ENCODE measurements at places on chromosomes 12 and 14.

- DNase-seq: no peak
Measured at GRCh38 chr12:47604221-47604873, 101.5 kb downstream of the RPAP3 start.

- DNase-seq: peak; percentile 15
Measured at GRCh38 chr14:32940066-32940651, 1.5 kb downstream of the NPAS3 start.

DNA sequence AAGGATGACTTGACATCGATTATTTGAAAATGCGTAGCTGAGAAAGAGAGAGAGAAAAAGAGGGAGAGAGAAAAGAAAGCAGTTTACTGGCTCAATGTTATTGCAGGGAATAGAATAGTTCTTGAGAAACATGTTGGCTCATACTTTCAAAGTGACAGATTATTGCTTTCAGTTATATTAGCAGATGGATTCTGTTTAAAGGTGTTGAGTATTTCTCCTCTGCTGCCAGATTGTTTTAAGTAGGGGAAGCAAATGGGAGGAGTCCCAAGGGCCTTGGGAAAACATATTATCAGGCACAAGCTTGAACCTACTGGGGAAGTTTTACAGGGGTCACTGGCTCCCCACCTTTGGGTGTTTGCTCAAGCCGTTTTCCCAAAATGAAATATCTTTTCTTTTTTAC is 203.8 kb upstream of the SRRM4 start:
- DNase-seq: no peak

GRCh38 chr14:36944307-36945010 is 227.9 kb downstream of the SLC25A21 start:
- no peak for DNase-seq

DNA sequence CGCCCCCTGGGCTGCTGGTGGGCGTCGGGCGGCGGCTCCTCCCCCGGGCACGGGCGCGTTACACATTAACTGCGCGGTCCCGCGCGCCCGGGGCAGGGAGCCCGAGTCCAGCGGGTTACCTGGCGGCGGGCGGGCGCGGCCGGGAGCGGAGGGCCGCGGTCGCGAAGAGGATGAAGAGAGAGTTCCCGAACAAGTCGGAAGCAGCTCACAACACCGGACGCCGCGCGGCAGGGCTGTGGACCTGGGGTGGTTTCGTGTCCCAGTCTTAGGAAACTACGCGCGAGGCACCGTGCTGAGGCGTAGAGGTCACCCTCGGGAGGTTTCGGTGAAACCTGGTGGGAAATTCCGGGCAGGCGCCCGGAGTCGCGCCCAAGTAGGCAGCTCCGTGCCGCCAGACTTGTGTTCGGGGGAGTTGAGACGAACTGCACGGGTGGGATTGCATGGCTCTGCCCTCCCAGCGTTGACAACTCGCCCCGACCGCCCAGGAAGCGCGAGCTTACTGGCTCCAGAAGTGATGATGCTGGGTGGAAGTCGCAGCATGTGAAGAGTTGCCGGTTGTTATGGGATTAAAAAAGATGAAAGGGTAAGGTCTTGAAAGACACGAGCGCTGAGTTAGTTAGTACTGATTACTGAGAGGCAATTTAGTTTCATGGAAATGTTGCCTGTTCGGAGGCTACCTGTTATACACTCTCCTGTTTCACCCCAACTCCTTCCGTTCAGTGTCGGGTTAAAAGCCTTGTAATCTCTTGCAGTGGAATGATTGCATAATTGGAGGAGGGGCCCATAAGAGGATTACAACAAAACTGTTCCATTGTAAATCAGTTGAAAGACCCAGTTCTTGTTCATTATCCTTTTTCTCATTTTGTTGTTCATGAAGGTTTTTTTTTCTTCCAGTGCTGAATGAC is 879 bp downstream of the RAB3IP start:
- peak; percentile 41 for DNase-seq

DNA sequence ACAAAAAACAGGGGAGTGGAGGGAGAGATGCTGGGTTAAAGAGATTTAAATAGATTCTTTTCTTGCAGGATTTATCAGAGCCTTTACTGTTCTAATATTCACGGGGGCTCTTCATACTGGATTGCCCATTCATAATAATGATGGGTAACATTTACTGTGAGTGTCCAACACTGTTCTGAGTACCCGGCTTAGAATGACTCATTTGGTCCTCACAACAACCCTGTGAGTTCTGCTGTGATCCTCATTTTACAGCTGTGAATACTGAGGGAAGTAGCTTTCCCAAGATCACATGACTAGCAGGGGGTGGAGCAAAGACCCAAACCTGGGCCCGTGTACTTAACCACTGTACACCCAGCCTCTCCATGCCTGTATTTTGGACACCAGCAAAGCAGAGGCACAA is 113.4 kb downstream of the NT5DC3 start:
- DNase-seq: no peak

DNA sequence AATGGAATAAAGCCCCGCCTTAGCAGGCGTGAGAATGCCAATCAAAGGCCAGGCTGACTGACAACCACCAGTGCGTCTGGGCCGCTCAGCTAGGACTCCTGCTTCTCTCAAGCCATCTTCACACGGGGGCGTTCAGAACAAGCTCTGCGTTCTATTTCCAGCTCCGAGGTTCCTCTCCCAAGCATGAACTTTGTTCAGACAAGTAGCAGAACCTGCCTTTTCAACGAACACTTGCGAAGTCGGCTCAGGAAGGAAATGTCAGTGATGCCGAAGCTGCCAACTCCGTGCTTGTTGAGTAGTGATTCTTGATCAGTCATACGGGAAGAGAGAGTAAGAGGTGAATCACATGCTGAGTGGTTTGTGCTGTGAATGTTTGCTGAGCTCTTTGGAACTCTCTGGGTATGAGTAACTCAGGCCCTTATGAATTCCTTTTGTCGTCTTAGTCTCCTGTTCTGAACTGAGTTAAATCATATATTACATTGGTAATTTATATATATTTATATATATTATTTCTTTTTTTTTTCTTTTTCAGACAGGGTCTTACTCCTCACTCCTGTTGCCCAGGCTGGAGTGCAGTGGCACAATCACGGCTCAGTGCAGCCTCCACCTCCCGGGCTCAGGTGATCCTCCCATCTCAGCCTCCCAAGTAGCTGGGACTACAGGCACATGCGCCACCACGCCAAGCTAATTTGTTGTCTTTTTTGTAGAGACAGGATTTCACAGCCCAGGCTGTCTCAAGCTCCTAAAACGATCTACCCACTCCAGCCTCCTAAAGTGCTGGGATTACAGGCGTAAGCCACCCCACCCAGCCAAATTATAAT is 29.4 kb upstream of the BCL7A start:
- no peak for DNase-seq

DNA sequence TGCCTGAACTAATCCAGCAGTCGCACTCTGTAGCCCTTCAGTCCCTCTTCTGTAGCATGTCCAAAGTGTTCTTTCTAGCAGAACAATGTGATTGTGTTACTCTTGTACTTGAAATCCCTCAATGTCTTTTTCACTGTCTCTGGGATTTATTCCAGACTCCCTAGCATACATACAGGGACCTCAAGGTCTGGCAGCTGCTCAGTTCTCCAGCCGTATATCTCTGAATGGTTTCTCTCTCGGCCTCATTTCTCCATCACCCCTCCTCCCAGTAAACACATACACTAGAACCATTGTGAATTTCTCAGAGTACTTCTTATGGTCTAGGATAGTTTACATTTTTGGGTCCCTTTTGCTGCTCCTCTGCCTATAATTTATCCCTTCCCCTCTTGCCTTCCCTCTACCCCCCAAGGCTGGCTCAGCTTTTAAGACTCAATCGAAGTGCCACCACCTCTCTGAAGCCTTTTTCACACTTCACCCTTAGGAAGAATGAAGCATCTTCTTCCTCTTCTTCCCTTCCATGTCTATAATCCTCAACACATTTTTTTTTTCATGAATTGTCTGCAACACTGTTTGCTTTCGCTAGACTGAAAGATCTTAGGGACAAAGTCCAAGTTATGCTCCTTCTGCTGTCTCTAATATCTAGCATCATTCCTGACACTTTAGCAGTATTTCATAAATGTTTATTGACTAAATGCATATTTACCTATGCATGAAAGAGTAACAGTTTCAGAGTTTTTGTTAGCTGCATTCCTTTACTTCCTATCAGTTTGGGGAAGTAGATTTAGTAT is 446.1 kb downstream of the ZFP36L1 start:
- no peak for DNase-seq

DNA sequence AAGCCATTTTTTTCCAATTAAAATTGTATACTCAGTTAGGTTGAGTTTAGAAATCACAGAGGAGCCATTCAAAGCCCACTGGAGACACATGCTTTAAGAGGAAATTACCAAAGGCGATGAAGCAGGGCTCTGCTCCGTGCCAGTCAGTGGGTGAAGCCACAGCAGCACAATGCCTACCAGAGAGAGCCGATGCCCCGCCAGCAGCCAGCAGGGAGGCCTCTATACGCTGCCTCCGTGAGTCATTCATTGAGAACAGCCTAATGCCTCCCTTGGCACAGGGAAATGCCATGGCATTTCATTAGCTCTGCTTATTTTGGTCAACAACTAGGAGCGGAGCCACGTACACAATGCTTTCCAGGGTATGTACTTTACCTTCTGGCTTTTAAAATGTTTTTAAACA is 197.8 kb upstream of the FRMD6 start:
- no peak for DNase-seq

GRCh38 chr12:47079468-47079980 is at the start of the genes AMIGO2 and PCED1B:
Gene AMIGO2, minus strand, starts transcription at chr12:47079959. Its CDS starts 957 bp downstream, at chr12:47079002.
Gene PCED1B, plus strand, starts transcription at chr12:47079621. Its CDS starts 155,443 bp downstream, at chr12:47235064.
- DNase-seq: peak; percentile 65

DNA sequence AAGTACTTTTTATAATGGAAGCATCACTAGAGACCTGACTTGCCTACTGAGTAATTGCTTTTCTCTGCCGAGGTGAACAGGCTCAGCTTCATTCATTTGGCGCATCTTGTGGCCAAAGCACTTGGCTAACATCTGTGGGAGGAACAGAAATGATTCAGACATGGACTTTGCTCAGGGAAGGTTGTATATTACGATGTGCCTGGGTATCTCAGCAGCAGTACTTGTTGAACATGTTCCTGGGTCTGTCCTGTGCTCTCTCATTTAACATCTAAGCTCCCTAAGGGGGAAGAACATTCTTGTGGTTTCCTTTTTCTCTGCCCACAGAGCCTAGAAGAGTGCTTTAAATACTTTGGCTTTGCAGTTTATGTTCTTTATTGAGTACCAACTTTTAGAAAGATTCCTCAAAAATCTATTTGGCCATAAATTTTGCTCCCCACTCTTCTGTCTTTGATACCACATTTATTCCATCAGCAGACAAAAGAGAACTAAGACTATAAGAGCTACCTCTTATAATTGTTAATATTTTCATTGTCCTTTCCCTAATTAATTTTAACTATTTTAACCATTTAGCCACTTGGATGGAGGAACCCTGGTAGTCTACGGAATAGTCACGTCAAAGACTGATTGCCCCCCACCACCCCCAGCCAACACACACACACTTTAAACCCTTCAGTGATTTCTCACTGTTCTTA is 101.2 kb upstream of the EGLN3 start:
- no peak for DNase-seq

GRCh38 chr14:100433428-100433814 is 110.3 kb downstream of the SLC25A47 start:
- no peak for DNase-seq

DNA sequence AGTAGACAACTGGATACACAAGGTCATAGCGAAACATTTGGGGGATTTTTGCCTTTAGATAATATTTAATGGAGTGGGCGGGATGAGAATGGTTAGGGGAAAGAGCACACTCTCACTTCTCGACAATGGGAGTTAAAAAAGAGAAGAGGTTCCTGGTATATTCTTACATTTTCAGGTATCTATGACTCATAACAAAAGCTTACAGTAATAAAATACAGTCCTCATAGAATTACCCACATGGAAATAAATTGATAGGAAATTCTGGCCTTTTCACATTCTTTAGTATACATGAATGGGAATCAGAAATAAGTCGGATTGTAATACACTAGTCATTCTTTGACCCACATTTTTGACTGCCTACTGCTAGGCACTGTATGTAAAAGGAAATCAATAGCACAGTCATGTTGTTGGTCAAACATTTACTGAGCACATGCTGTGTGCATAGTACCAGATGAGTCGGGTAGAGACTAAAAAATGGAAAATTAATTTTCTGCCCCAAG is 8.2 kb upstream of the CRADD start:
- DNase-seq: no peak

GRCh38 chr12:11667171-11667570 is 17.7 kb downstream of the ETV6 start:
- no peak for DNase-seq

DNA sequence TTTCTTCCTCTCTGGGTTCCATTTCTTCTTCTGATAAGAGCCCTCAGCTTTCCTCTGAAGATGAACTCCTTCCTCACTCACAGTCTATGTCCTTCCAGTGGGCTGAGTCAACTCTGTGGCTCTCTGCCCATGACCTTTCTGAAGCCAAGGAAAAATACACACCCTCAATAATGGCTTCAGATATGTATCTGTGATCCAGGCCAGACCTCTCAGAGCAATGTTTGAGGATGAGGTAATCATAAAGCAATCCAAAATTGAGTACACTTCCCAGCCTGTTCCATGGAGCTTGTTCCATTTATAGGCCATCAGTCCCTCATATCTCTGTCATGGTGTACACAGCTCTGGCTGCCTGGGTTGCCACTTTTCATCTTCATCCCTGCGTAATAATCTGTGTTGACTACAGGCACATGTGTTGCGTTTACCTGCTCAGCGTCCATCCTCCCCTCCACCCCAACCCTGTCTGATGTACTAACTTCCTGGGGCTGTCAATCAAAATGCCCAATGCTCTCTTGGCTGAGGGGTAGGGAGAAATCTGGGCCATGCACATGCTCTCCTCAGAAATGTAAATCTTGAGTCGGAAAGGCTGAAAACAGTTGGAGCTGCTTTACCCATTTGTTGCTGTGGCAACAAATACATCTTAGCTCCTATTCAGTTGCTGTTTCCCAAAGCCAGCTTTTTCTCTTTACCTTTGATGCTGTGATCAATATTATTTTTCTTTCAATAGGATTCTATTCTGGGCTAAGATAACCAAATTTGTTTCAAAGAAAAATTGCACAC is 377.8 kb upstream of the TMEM132C start:
- no peak for DNase-seq

- no peak for DNase-seq
Measured at GRCh38 chr14:92247341-92247740, 75.6 kb upstream of the SLC24A4 start.

GRCh38 chr14:99512571-99513182 is 31.5 kb downstream of the CCNK start:
- DNase-seq: no peak
